Keratinocyte (primary cell): ENCODE measurements at places on chromosomes 12 and 14.
A peak's percentile ranks its signal among the peaks of the same experiment; 100 is the strongest.

DNA sequence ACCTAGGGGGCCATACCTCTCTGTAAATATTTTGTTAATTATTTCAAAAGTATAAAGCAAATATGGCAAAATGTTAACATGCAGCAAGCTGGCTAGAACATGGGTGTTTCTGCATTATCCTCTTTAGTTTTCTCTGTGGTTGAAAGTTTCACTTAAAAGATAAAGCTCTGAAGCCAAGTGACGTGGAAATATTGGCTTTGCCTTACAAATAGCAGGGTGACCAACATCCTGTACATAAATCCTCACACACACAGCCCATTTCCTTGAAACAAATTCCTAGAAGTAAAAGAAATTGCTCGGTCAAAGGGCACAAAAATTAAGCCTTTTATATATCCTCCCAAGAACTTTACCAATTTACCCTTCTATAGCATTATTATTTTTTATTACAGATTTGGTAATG, 10.6 kb upstream of the VWF start:
- DNase-seq = no peak

DNA sequence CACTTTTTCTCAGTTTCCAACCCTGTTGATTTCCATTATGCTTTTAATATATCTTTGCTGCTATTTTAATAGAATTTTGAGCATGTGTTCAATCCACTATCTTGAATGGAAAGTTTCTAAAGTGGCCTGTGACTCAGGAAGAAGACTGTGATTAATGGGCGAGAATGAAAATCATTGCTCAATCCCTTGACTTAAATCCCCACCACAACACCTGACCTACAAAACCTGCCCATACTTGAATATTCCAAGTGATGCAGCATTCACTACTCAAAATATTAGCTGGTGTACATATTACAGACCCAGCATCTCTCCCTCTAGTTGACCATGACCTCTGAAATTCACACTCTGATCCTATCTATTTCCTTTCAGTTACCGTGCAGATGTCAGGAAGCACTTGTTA, 1.3 kb upstream of the OAS3 start:
- peak; percentile 84 for DNase-seq

GRCh38 chr12:90515199-90516175, 439.5 kb downstream of the CCER1 start:
- no peak for DNase-seq

GRCh38 chr12:127660961-127661360, 606.0 kb upstream of the TMEM132C start:
- no peak for DNase-seq

GRCh38 chr12:68749443-68749842, 3.5 kb downstream of the SLC35E3 start:
- DNase-seq = no peak

- no peak for DNase-seq
Measured at GRCh38 chr14:57085801-57086200, 182.9 kb downstream of the EXOC5 start.

DNA sequence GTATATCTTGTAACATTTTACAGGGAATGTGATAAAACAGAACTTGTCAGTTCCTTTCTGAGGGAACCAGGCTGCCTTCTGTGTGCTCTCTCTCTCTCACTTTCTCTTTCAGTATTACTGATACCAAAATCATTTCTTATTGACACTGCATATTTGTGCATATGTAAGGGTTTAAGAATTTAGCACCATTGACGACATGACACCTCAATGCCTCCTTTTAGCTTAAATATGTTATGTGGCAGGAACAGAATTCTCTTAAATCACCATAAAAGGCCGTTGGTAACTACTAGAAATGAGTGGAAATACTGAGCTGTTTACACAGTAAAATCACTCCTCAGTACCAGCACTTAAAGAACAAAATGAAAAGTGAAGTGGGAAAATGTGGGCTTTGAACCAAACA, 457.7 kb upstream of the SYT1 start:
- DNase-seq = no peak

GRCh38 chr14:92750994-92751400, 2.6 kb upstream of the LGMN start:
- DNase-seq = no peak

DNA sequence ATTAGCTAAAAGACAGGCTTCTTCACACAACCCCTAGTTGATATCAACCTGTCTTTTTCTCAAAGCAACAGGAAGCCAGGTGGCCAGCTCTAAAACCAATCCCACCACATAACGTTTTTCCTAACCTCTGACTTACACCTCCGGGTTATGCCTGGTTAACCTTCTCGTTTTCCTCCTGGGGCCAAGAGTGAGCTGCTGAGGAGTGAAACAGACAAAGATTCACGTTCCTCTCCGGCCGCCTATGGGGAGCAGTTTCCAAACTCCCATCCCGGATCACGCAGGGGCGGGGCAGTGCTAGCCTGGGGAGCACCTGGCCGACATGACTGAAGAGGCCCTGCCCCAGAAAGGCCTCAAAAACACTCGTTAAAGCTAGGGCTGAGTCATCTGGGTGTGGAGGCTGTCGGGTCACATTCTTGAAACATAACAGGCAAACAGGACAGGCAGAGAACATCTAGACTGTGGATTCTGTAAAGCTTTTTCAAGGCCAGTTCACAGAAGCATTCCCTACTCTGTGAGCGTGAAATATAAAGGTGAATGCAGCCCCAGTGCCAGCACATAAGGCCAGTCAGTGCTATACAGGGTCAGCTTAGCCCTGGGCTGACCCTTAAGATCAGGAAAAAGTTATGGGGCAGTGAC, 25.9 kb upstream of the LGALS3 start:
- peak; percentile 81 for DNase-seq

DNA sequence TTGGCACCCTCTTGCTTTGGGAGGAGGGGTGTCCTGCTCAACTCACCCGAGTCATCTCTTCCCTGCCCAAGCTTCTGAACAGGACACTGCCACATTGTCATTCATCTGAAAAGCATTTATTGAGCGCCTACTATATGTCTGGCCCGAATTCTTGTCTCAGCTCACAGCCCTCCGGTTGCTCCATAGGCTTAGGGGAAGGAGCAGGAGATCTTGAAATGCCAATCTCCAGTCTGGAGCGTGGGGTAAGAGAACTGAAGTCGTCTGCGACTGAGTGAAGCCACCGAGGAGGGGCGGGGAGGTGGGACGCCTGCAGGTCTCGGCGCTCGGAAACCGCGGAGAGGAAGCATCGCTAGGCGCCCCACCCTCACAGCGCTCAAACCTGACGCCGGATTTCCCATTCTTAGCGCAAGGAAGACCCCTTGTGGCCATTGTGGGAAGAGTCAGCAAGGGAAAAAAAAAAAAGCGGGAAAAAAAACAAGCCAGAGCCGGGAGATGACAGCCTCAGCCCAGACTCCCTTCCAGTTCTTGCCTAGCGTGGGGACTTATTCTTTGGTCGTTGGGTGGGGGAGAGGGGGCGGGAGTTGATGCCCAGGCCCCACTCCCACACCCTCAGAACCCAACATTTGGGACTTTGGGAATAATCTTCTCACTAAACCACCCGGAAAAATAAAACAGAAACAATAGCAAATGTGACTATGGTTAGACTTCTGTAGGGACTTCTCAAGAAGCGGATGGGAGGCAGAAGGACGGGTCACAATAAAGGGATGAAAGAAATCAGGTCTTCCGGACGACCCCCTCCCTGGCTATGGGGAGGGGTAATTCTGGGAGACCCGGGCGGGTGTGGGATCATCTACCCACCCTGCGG, 28.2 kb upstream of the SMUG1 start:
- no peak for DNase-seq
